Endothelial cell of umbilical vein (primary cell): ENCODE measurements at places on chromosomes 5 and 9.

DNA sequence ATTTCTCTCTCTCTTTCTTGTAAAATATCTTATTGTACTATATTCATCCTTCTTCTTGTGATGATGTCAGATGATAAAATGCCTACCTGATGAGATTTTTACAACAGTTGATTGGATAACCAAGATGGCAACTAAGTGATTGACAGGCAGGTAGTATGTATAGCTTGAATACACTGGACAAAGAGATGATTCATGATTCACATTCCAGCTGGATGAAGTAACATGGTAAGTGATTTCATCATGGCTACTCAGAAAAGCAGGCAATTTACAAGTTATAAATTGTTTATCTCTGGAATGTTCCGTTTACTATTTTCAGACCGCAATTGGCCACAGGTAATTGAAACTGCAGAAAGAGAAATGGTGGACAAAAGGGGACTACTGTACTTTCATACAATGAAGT is 1471.7 kb upstream of the C9orf72 start:
- DNase-seq = no peak

- DNase-seq = peak; percentile 26
Measured at GRCh38 chr5:102223542-102224477, 72.3 kb downstream of the SLCO4C1 start.

DNA sequence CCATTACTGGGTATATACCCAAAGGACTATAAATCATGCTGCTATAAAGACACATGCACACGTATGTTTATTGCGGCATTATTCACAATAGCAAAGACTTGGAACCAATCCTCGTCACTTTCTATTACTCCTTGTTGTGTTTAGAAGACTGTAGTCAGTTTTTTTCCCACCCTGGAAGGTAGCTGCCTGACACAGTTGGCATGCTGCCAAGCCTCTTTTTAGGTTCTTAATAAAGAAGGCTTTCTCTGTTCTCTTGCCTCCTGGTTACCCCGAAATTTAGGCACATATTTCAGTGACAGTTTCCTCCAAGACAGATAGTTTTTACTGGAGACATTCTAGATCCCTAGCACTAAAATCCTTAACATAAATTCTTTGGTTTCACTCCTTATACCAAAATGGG is 205.4 kb upstream of the PCSK5 start:
- DNase-seq = no peak

DNA sequence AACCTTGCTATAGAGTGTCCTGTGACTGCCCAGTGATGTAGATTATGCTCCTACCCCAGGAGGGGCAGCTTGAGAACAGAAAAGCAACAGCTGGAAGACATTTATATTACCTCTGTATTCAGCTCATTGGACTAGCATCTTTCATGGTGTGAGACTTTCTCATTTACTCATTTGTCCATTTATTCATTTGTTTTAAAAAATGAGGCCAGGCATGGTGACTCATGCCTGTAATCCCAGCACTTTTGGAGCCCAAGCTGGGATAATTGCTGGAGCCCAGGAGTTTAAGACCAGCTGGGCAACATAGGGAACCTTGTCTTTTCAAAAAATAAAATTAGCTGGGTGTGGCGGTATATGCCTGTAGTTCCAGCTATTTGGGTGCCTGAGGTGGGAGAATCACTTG is 130.0 kb upstream of the LHFPL2 start:
- DNase-seq = no peak

DNA sequence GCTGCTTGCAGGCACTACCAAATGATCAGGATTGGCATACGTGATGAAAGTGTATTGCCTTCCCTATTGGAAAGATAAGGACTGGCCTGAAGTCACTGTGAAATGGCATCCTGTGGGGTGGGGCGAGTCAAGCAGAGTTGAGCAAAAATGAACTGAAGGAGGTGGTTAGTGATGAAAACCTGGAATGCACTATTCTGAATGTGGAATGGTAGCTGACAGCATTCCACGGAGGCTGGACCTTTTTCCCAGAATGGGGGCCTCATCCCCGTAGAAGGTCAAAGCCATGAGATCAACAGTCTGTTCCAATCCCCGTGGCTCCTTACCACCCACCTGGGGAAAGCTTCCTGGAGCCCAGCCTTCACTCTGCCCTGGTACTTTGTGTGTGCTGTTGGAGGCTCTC is 37.7 kb downstream of the ASS1 start:
- no peak for DNase-seq
